ENCODE measurements at places on chromosomes 11 and 22.

DNA sequence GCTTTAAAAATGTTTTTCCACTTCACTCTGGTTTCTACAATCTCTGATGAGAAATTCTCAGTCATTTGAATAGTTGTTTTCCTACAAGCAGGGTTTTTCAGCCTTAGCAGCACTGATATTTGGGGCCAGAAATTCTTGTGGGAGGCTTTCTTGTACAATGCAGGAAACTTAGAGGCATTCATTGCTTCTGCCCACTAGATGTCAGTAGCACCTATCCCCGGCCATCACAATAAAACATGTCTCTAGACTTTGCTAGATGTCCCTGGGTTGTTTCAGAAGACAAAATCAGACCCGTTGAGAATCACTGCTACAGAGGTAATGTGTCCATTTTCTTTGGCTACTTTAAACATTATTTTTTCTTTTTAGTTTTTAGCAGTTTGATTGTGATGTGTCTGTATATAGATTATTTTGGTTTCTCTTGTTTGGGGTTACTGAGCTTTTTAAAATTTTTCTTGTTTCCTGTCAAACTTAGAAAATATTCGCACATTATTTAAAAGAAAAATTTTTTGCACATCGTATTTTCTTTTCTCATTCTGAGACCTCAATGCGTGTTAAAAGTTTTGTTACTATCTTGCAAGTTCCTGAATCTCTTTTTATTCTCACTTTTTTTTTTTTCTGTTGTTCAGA, 60.8 kb upstream of the CCDC179 start:
- DNase-seq, result no peak

DNA sequence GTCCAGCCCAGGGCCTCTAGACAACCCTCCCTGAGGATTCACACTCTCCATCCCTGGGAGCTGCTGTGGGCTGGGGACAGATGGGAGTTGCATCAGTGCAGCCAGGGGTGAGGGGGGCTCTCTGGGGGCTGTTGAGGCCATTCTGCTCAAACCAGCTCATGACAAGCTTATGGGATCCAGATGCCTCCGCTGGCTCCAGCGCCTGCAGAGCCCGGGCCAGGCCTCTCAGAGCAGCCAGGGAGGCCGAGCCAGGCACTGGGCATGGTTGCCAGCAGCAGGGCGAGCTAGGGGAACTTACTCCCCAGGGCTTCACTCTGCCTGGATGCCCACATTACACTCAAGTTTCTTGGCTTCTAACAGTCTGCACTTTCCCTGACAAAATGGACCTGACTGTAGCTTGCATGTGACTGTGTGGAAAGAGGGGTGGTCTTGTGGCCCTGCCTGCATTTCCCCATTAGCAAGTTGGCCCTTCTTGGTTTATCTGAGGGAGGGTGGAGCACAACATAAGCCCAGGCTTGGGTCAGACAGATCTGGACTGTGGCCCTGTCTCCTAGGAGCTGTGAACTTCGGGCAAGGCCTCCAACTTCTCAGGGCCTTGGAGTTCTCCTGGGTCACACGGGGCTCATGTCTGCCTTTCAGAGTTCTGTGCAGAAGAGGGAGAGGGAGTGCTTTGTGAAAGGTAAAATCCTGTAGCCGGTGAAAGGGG, 34.5 kb upstream of the CYB5R3 start:
- no peak for DNase-seq

DNA sequence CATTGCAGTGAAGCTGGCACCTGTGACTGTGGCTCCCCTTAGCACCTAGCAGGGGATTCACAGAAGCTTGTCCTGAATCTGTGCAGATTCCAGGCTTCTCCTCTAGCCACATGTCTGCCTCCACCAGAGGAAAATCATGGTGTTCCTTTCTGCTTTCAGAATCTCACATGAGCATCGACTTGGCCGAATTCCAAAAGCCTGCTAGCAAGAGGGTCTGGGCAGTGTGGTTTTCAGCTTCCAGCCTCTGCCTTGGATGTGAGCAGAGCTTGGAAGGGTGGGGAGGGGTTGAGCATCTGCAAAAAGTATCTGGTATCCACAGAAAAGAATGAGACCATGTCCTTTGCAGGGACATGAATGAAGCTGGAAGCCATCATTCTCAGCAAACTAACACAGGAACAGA, 911.1 kb downstream of the TBC1D22A start:
- DNase-seq, result no peak

DNA sequence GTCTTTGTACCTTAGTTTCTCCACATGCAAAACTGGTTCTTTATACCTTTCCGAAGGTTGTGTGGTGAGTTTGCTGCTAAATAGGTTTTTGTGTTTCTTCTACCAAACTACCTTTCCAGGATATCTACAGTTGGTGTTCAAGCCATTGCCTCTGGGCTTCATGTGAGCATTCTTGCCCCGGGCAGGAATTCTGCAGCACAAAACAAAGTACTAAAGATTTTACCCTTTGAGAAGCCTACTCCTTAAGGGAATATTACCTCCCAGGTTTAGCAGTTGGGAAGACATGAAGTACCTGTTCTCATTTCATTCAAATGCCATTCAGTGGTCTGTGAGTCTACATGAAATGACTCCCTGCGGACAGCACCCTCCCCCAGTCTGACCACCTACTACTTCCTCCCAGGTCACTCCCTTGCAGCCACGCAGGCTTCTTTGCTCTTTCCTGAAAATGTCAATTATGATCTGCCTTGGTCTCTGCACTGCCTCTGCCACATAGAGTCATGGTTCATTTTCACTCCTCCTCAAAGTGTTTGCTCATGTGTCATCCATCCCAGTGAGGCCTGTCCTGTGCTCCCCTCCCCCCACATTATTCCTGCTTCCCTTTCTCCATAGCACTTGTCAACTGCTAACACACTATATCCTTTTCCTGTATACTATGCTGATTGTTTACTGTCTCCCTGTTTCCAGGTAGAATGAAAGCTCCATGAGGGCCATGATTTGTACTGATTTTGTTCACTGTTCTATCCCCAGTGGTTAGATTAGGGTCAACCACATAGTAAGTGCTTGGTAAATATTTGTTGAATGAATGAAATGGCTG, 36.9 kb downstream of the PACS1 start:
- no peak for DNase-seq

DNA sequence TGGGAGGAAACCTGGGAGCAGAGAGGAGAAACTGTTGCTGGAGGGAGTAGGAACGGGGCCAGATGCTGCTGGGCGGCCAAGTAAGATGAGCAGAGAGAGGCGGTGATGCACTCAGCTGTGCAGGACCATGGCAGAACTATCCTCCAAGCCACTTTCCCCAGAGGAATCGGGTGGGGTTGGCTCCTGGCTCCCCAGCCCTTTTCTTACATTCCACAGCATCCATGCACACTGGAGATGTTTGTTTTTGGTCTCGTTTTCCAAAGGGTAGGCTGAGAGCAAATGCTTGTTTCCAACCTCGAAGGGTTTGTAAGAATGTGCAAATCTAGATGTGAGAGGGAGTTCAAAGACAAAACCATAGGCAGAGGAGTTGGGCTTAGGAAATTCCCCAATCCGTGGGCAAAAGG, 73.2 kb downstream of the DBX1 start:
- no peak for DNase-seq

DNA sequence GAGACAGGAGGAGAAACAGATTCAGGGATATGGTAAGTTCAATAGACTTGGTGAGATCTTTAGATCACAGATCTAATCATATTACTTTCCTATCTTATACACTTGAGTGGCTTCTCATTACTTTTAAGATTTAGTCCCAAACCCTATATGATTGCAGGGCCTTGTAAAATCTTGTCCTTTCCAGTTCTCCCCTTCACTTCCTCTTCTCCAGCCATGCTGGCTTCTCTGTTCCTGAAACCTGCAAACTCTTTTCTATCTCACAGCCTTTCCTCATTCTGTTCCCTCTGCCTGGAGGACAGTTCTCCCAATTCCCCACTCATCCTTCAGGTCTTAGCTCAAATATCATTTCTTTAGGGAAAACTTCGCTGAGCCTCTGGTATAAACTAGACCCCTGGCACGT, 65.9 kb upstream of the BIRC3 start:
- no peak for DNase-seq

DNA sequence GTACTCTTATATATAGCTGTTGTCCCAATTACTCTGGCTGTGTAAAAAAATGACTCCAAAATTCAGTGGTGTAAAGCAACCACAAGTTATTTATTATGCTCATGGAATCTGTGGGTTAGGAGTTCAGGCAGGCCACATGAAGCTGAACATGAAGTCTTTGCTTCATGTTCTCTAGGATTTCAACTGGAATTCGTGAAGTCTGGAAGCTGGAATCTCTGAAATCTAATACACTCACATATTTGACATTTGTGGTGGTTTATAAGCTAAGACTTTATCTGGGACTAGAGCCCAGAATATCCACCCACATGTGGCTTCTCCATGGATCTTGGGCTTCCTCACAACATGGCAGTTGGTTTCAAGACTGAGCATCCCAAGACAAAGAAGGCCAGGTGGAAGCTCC, 430.6 kb downstream of the MIAT start:
- DNase-seq, result no peak

GRCh38 chr22:48104102-48104738, 1341.8 kb downstream of the TBC1D22A start:
- no peak for DNase-seq

DNA sequence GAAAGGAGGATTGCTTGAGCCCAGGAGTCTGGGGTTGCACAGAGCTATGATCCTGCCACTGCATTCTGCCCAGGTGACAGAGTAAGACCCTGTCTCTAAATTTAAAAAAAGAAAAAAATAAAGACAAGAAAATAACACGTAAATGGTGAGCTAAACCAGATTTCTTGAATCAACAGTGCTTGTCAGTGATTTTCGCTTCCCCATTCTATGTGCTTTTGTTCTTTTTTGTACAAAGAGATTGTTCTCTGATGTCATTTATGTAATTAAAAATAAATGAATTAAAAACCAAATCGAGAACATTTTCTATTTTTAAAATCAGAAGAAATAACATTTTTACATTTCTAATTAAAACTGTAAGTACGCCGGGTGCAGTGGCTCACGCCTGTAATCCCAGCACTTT, 19.8 kb upstream of the SLC29A2 start:
- DNase-seq, result no peak

GRCh38 chr22:47452184-47452583, 689.7 kb downstream of the TBC1D22A start:
- no peak for DNase-seq

DNA sequence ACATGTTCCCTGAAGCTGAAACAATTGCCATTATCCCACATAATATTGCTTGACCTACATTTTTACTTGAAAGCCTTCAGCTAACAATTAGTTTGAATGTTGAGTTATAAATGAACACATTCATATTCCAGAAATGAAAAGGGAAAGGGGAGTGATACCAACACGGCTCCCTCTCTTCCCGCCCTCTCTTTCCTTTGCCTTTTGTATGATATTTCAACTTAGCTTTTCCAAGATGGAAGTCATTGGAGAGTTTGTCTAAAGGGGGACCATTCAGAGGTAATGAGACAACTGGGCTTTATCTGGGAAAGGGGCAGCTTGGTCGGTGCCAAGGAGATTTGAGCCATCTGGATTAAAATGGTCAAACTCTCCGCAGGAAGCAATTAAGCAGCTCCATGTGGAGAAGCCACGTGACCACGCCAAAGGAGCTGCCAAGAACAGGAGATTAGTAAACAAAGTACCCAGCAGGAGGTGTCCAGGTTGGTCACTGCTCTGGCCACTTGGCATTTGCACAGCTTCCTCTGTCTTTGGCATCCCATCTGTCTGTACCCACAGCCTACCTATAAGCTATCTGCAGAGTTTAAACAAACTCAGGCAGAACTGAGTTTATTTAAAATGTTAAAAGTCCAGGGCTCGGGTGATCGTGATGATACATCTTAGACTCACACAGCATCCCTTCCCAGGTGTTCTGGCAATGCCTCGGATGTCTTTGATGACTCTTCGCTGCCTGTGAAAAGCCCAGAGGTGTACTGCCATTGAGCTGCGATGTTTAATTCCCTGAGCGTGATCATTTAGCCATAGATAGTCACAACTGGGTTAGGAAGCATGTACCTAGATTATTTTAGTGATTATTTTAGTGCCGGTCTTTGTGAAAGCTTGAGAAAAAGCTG, 735.9 kb downstream of the NTM start:
- DNase-seq, result no peak

DNA sequence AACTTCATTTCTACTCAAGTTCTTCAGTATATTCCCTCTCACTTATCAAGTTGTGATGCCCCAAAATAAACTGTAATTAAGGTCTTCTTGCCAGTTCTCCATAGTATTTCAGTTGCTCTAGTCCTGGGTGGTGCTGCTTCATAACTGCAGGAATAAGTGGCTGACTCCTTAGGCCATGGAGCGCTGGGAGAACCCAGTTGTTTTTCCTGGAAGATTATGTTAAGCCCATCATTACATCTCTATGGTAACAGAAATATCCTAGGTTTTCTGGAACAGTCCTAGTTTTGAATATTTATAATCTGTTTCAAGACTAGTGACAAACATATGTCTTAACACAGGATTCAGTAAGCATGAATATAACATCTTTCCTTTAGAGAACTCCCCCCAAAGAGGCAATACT, 7.6 kb downstream of the SYTL2 start:
- no peak for DNase-seq

- no peak for DNase-seq
Measured at GRCh38 chr11:18802381-18803257, 11.0 kb upstream of the PTPN5 start.

DNA sequence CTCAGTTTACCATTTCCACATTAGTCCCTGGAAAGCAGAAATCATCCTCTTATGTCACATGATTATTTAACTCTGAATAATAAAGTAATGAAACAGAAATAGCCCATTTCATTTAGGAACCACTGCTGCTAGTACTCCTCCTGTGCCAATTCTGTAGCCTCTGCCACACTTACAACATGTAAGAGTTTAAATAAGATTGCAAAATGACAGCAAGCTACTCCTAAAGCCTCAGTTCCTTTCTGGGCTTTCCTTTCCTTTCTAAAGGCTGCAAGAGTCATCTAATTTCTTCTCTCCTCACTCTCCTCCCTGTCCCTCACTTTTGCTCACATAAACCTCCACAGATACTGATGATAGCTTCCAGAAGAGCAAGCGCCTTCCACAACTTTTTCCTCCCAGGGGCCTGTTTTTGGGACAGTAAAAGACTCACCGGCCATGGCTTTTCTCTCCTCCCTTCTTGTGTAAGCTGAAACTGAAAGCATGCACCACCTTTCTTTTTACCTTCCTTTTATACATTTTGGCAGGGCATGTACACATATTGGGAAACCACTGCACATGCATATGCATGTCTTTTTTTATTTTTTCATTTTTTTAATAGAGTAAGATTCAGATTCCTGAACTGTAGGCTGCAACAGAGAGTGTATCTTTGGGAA, 38.5 kb downstream of the CARD18 start:
- DNase-seq, result no peak

- DNase-seq, result no peak
Measured at GRCh38 chr11:3128356-3129180, 36.5 kb downstream of the OSBPL5 start.

All from stimulated activated CD4-positive, alpha-beta T cell treated with anti-CD3 and anti-CD28 coated beads, Interleukin-1b, Interleukin-23, amount 100 ng/mL, for 1 hour (primary cell).